Nucleus accumbens (tissue), 56 donors: ENCODE measurements at places on chromosomes 5 and 9.

DNA sequence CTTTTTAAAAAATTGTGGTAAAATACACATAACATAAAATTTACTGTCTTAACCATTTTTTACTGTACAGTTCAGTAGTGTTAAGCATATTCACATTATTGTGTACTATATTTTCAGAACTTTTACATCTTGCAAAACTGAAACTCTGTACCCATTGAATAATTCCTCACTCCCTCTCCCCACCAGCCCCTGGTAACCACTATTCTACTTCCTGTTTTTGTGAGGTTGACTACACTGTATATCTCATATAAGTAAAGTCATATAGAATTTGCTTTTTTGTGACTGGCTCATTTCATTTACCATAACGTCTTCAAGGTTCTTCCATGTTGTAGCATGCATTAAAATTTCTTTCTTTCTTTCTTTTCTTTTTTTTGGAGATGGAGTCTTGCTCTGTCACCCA lies 87.0 kb downstream of the LNPEP start:
- no peak for DNase-seq

DNA sequence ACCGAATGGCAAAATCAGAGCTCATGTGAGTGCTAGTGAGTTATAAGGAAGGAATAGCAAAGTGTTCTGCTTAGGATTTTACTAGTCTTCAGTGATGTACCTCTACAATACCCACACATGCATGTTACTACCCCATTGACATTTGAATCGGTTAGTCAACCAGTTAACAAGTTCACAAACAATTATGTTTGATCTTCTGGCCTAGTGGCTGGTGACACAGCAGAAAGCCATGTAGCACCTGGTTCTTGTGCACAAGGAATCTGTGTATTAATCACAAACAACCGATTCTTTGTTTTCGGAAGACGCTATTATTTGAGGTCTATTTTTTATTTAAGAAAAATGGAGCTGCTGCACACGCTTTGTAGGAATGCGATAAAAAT lies 41.9 kb downstream of the NTRK2 start:
- no peak for DNase-seq

DNA sequence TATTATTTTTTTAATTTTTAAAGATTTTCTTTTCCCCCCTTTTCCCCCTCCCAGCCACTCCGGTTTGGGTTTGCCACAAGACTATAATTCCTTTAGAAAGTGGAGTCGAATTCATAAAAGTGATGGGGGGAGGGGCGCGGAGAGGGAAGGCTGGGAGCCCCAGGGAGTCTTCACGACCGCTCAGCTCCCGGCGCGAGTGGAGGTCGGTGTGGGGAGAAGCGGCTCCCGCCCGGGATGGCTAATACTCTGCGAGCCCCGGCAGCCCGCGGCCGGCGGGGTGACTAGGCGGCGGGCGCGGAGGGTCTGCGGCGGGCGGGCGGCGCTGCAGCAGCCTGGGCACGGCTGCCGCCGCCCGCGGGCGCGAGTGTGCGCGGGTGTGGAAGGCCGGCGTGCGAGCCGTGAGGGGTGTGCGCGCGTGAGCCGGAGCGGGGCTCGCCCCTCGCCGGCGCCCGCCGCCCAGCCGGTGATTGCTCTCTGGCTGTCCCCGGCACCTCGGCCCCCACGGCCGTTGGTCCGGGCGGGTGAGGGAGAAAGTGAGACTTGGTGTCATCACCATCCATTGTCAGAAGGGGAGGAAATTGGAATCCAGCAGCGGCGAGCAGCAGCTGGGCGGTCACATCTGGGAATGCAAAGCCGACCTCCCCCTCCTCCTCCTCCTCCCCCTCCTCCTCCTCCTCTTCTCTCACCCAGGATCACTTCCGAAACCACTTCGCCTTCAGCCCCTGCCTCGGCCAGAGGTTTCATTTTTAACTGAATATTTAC lies at the start of gene PARP8:
Gene PARP8, plus strand, starts transcription at position 377 of the 762 bp plus-strand sequence. CDS start 459 bp downstream, outside the sequence.
- peak; percentile 66 for DNase-seq

DNA sequence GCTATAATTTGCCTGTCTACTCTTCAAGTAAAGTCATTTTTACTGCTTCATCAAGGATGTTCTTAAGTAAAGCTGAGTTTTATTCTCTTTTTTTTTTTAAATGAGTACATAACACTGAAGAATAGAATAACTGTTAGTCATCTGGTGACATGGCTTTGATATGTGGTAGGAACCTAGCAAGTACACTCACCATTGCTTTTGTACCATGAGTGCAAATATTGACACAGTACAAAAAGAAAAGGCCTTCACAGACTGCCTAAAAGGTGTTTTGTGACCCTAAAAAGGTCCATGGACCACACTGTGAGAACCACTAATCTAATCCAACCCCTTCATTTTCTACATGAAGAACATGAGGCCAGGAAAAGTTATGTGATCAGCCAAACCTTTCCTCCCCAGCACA lies 55.0 kb downstream of the ECPAS start:
- no peak for DNase-seq

GRCh38 chr9:107755246-107755645 lies 265.7 kb upstream of the KLF4 start:
- DNase-seq, result no peak

GRCh38 chr9:93525476-93525875 lies 50.9 kb upstream of the PHF2 start:
- DNase-seq, result peak; percentile 44

- no peak for DNase-seq
These were observed 15.4 kb downstream of the IARS1 start for GRCh38 chr9:92278110-92278509.

DNA sequence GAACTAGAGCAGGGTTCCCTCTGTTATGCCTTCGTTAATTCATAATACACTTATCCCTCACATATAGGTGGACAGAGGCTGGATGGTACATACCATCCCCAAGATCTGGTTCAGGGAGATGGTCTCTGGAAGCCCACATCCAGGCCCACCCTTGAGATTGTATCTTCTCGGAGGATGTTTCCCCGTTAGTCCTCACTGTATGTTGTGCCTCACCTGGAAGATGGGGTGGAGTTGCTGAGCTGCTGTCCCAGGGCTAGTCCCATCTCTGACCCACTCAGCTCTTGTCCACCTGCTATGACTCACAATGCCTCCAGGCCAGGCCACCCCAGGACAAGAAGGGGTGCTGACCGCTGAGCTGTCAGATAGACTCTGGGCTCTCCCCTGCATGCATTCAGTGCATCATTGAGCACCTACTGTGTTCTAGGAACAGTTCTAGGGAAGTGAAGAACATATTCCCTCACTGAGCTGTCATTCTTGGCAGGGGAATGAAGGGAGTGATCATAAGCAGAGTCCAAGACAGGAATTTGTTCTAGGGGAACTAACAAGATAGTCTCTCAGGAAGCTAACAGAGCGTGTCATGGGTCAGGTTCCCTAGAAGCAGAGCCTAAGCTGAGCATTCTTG lies at the start of gene CBY3:
Gene CBY3, minus strand, starts transcription at position 255 of the 622 bp plus-strand sequence. Its CDS starts 116 bp downstream, at position 139.
- no peak for DNase-seq

DNA sequence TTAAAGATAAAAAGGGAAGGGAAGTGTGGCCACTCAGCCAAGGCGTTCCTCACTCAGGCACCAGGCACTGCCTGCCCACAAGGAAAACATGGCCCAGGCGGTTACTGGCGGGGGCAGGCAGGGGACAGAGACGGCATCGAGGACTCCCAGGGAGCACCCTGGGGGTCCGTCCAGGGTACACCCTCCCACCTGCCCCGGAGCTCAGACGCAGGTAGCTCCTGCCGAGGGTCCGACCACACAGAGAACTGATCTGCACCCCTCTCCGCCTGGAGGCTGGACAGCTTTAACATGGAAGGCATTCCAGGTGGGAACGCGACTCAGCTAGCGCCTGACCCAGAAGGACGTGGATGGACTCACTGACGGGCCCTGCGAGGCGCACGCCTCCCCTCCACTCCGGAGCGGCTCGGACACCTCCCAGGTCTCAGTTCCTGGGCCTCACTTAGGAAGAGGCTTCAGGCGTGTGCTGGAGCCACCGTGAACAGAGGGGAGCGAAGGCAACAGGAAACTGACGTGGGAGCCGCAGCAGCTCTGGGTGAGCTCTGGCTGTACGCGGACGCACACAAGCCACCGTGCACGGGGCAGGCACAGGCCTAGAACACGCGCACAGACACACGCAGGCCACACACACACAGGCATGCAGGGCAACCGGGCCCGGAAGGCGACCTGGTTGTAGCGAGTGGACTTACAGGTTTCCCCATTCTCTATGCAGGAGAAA lies 47.5 kb downstream of the NKD2 start:
- DNase-seq, result no peak

- no peak for DNase-seq
These were observed 3.9 kb upstream of the DAB2 start for GRCh38 chr5:39428640-39429039.

DNA sequence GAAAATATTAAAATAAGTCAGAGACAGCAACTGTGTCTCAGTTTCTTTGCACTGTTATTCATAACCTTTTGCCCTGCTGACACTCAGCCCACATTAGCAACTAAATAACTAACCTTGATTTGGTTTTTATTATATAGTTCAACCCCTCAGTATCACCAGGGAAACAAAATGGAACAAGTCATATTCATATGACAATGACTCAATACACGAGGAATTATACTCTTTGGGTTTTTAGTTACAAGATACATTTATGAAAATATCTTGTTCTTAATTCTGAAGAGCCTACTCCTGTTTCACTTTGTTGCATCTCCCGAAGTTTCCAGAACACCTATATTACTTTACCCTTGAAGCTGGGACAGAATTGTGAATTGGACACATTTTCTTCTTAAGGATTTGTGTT lies 845.4 kb downstream of the EFNA5 start:
- no peak for DNase-seq
